ENCODE measurements at places on chromosomes 2 and 18. TPM values are rescaled to one million over a fixed set of nuclear protein-coding genes. Genes with fewer than 3 reads are reported as not detected.

DNA sequence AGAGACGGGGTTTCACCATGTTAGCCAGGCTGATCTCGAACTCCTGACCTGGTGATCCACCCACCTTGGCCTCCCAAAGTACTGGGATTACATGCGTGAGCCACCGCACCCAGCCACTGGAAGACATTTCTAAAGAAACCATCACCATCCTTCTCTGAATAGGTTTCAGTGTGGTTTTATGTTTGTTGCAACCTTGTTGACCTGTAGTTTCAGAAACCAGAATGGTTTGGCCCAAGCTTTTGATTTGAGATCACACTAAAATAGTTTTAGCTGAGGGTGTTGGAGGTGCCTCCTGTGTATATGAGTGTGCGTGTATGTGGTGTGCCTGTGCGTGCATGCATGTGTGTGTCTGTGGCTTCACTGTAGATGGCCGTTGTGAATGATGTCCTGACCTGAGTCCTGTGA, 26.2 kb downstream of the INPP4A start:
- no peaks in the 10 kb centered on the region for H3K36me3 ChIP-seq
- DNase-seq = no peak
- H3K4me1 ChIP-seq = peaks cover 14% of the 10 kb centered on the region
- no peak overlapping the region for H3K27ac ChIP-seq
- H3K4me3 ChIP-seq = no peak overlapping the region

DNA sequence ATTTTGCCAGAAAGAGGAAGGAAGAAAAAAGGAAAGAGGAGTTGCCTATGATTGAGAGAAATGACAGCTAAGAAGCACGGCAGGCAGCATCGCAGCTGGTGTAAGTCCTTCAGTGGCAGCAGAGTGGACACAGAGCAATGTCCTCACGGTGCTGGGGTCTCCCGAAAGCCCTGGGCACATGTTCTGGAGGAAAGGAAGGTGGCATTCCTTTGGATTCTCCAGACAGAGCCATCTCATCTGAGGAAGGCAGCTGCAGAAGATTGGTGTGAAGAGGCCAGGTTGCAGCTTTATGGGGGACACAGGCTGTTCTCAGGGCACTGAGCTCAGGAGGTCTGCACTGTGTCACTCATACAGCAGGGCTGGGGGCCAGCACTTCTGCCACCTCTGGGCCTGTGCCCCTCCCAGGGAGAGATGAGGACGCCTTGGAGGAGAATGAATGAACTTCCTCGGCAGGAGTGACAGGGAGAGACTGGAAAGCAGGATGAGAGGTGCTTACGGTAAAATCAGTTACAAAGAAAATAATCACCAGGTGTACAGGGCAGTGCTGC, 252.0 kb upstream of the MYT1L start:
- no peaks in the 10 kb centered on the region for H3K27me3 ChIP-seq
- no peak overlapping the region for H3K27ac ChIP-seq
- DNase-seq = no peak

CCDC85A gene
- total RNA-seq = not detected

GRCh38 chr2:74602586-74603281, 45.4 kb downstream of the M1AP start:
- no peak overlapping the region for H3K27ac ChIP-seq
- no peaks in the 10 kb centered on the region for H3K36me3 ChIP-seq
- H3K4me3 ChIP-seq = no peak overlapping the region

NGEF gene
- not detected for total RNA-seq

B3GNT7 gene
- total RNA-seq = 14.3 TPM

DNA sequence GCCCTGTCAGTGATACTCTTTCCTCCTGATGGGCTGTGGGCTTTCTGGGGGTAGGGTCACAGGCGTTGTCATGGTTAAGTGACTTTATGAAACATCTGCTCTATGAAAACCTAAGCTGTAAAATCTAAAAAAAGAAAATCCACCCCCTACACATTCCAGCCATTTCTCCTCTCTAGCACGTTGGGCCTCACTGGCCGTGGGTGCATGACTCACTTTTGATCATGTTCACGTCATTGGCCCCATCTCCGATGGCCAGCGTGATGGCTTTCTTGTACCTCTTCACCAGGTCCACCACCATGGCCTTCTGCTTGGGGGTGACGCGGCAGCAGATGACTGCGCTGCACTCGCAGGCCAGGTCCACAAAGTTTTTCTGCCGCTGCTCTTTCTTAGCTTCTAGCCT, 39.3 kb upstream of the NARS1 start:
- no peaks in the 10 kb centered on the region for H3K36me3 ChIP-seq
- H3K27me3 ChIP-seq = no peaks in the 10 kb centered on the region
- no peak overlapping the region for H3K27ac ChIP-seq

- DNase-seq = no peak
- no peaks in the 10 kb centered on the region for H3K27me3 ChIP-seq
- no peaks in the 10 kb centered on the region for H3K36me3 ChIP-seq
- H3K27ac ChIP-seq = no peak overlapping the region
Measured at GRCh38 chr2:216405588-216405987, 6.7 kb upstream of the SMARCAL1 start.

CXCR4 gene
- total RNA-seq = 2,047 TPM

DNA sequence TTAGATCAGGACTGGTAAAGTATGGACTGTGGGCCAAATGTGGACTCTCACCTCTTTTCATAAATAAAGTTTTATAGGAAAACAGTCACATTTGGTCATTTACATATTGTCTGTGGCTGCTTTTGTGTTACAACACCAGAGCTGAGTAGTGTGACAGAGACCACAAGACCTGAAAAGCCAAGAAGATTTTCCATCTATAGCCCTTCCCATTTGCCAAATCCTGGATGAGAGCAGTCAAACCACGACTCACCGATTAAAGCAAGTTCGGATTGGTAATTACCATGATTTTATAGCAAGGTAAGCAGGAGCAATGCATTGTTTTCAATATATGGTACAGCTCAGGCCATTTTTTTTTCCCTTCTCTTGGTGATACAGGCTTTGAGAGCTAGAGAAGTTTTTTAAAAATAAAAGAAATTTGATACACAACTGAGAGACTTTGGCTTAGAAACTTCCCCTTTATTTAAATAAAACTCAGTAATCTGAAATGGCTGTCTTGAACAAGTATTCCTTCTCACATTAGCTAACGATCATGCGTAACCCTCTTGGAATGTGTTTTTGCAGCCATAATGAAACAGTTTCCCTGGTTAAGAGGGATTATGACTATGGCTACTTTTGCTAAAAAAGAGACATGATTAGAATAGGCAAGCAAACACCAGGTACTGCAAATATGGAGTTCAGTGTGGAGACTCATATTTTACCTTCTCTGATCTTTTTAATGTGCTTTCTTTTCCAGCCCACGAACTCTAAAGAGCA, 9.5 kb upstream of the MALL start:
- H3K4me1 ChIP-seq = no peaks in the 10 kb centered on the region
- H3K36me3 ChIP-seq = no peaks in the 10 kb centered on the region
- H3K27ac ChIP-seq = no peak overlapping the region
- no peak for DNase-seq
- H3K27me3 ChIP-seq = no peaks in the 10 kb centered on the region
- H3K4me3 ChIP-seq = no peak overlapping the region

- peaks cover 53% of the 10 kb centered on the region for H3K36me3 ChIP-seq
- no peak for DNase-seq
- no peaks in the 10 kb centered on the region for H3K27me3 ChIP-seq
Measured at GRCh38 chr2:231167745-231168459, 30.5 kb upstream of the ARMC9 start.

M1AP gene
- total RNA-seq = not detected

IL1A gene
- total RNA-seq = not detected

- DNase-seq = no peak
- H3K27me3 ChIP-seq = no peaks in the 10 kb centered on the region
- H3K36me3 ChIP-seq = no peaks in the 10 kb centered on the region
- no peak overlapping the region for H3K4me3 ChIP-seq
Measured at GRCh38 chr2:214103276-214104001, 307.4 kb upstream of the VWC2L start.

DNA sequence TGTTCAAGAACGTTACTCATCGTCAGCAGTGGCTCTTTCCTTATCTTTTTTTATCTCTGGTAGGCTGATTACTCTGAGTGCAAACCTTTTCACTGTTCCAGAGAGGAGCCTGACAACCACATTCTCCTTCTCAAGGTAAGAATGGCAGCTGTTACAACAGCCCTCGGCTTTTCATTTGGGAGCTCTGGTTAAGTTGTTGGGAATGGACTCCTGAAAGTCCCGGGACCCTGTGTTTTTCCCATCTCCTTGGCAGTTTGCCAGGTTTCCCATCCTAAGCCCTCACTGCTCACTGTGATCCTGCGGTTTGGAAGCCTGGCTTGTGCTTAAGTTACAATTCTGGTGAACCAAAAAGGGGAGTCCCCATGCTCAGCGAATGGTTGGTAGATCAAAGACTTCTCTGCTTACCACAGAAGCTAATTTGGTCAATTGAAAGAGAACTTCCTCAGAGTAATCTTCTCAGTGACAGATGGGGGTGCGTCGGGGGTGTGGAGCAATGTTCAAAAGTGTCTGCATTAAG, 122.3 kb downstream of the LYPD6B start:
- no peak overlapping the region for H3K27ac ChIP-seq
- peak; percentile 56 for DNase-seq
- peaks cover 35% of the 10 kb centered on the region for H3K27me3 ChIP-seq
- H3K4me1 ChIP-seq = peaks cover 15% of the 10 kb centered on the region
- H3K4me3 ChIP-seq = no peak overlapping the region

SNED1 gene
- 346 TPM for total RNA-seq

GRCh38 chr2:241563031-241563507, 4.5 kb downstream of the BOK start:
- no peaks in the 10 kb centered on the region for H3K4me1 ChIP-seq
- no peaks in the 10 kb centered on the region for H3K27me3 ChIP-seq
- DNase-seq = no peak
- H3K27ac ChIP-seq = no peak overlapping the region
- no peaks in the 10 kb centered on the region for H3K36me3 ChIP-seq
- H3K4me3 ChIP-seq = no peak overlapping the region
